ENCODE measurements at places on chromosomes 7 and 10. TPM values are rescaled to one million over a fixed set of nuclear protein-coding genes. Genes with fewer than 3 reads are reported as not detected.

Gene PFKP
- 12.2 TPM for polyA plus RNA-seq

Gene ADRB1
- polyA plus RNA-seq = not detected

Gene NUTM2E
- polyA plus RNA-seq = 0.11 TPM

Gene CPVL
- 2.8 TPM for polyA plus RNA-seq

Gene TUBB8
- 0.06 TPM for polyA plus RNA-seq

Gene PIP
- 0.18 TPM for polyA plus RNA-seq

Gene FUOM
- polyA plus RNA-seq = 5.4 TPM

Gene CPED1
- polyA plus RNA-seq = 0.90 TPM

Gene MPLKIP
- 34.7 TPM for polyA plus RNA-seq

Gene MLXIPL
- polyA plus RNA-seq = 14.1 TPM

Gene HMX3
- polyA plus RNA-seq = not detected

Gene C10orf105
- polyA plus RNA-seq = 0.01 TPM

Gene MYH16
- polyA plus RNA-seq = not detected
